Cardiac muscle cell (in vitro differentiated cells and primary cell): ENCODE measurements at places on chromosomes 12 and 14.

DNA sequence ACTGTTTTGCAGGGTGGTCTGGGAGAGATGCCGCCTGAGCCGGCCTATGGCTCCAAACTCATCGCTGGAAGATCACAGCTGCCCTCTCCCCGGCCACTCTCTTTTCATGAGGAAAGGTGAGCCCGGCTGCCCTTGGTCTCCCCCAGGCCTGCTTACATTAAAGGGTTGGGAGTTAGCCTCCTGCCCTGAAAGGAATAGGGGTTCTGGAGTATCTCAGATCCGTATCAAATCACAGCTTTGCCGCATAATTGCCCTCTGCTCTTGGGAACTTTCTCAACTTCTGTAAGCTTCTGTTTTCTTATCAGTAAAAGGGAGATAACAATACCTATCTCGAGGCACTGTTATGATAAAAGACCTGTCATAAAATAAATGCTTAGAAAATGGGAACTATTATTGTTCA lies 17.6 kb downstream of the PHLDA1 start:
- peak; percentile 29 for DNase-seq

DNA sequence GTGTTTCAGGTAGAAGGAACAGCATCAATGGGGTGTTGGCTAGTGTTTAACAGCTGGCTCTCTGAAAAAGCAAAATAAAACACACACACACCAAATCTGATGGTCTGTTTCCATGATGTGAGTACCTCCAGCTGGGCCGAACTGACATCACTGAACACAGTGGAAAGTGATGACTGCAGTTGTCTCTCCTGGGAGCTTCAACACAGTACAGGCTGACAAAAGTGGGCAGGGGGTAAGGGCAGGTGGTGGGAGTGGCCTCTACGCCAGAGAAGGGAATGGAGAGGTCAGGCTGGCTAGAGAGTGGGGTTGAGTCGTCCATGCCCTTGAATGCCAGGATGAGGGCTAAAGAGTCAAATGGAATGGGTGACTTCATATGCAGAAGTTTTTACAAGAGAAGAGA lies 8.0 kb upstream of the HNF1A start:
- DNase-seq = no peak

- DNase-seq = no peak
Observed at GRCh38 chr12:101968770-101969169, 91.4 kb downstream of the DRAM1 start.

DNA sequence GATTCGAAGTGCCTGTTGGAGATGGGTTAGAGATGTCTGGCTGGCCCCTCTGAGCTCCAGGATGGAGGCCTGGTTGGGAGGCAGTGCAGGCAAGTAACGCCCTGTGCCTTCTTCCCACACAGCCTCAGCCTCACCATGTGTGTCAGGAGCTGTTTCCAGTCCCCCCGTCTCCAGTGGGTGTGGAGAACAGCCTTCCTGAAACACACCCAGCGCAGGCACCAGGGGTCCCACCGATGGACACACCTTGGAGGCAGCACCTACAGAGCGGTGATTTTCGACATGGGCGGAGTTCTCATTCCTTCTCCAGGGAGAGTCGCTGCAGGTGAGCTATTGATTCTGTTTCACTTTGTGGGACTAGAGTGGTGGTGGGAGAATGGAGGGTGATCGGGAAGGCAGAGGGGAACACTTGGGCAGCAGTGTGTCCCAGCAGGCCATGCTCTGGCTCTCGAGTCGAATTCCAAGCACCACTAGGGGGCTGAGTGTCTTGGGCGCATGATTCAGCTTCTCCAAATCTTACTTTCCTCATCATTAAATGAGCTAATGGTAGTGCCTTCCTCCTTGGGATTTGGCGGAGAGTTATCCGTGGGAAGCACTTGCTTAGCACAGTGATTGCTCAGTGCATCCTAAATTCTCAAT lies 6.8 kb downstream of the ACAD10 start:
- peak; percentile 13 for DNase-seq

GRCh38 chr14:79702197-79702596 lies 509.1 kb downstream of the DIO2 start:
- no peak for DNase-seq

- DNase-seq = peak; percentile 66
Observed at GRCh38 chr12:49188201-49188915, 522 bp downstream of the TUBA1A start.

- DNase-seq = no peak
Observed at GRCh38 chr12:58159941-58160340, 218.6 kb downstream of the ATP23 start.

DNA sequence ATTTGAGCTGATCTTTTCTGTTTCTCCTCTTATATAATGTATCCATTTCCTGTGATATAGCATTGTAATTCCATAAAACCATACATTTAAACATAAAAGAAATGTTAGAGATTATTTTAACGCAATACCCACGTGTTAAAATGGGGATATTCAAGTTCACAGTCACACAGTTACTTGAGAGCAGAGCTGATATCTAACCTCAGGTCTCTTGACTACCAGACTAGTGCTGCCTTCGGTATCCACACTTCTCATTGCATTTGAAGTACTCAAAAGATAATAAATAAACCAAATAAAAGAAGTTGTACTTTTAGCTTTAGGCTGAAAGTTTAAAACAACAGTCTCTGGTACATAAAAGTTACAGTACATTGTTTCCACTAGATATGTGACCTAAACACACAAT lies 2.9 kb downstream of the CLECL1 start:
- no peak for DNase-seq

GRCh38 chr12:52884526-52885293 lies 20.2 kb downstream of the KRT8 start:
- DNase-seq = peak; percentile 69

DNA sequence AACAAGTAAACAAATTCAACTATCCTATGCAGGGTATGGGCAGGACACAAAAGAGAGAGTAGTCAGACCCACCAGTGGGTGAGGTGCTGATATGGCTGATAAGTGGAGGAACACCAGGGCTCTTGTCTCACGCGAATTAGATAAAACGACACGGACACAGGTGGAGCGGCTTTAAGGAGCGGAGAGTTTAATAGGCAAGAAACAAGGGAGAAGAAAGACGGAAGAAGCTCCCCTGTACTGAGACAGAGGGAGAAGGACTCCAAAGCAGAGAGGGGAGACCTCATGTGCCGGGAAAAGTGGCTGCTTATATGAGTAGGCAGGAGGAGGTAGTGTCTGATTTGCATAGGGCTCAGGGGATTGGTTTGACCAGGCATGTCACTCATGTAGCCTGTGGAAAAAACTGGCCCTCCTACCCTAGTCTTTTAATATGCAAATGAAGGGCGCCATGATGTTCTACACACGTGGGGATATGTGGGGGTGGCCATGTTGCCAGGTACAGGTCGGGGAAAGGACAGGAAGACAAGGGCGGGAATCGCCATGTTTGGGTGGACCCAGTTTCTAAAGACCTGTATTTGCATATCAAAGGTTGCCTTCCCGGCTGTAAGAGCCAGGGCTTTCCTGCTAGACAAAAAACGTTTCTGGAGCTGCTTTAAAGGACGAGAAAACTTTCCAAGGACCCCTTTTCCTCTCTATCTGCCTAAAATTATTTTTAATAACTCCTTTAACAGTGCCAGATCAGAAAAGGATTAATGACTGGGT lies 28.8 kb downstream of the RPGRIP1 start:
- peak; percentile 93 for DNase-seq

GRCh38 chr12:130634866-130635265 lies 81.2 kb downstream of the RIMBP2 start:
- DNase-seq = no peak

DNA sequence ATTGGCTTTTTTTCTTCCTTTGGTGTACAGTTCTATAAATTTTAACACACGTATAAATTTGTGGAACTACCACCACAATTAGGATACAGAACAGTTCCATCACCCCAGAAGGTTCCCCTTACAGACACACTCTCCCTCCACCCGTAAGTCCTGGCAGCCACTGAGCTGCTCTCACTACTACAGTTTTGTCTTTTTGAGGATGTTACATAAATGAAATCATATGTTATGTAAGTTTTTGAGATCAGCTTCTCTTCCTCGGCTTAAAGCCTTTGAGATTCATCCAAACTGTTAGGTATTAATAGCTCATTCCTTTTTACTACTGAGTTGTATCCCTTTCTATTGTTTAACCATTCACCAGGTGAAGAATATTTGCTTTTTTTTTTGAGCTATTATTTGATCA lies 74.3 kb upstream of the SLC24A4 start:
- no peak for DNase-seq

DNA sequence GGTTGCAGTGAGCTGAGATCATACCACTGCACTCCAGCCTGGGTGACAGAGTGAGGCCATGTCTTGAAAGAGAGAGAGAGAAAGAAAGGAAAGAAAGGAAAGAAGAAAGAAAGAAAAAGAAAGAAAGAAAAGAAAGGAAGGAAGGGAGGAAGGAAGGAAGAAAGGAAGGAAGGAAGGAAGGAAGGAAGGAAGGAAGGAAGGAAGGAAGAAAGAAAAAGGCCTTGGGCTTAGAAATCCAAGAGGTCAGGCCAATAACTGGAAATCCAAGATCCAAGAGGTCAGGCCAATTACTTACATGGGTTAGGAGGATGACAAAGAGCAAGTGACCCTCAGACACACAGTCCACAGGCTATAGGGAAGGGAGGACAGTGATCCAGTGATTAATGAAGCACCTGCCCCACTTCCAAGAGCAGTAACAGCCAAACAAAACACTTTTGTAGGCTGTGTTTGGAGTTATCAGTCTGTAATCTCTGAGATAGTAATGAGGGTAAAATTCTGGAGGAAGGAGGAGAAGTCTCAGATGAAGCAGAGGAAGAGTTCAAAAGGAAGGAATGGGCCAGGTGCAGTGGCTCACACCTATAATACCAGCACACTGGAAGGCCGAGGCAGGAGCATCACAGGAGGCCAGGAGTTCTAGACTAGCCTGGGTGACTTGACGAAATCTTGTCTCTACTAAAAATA lies 32.2 kb upstream of the SPTLC2 start:
- no peak for DNase-seq

- DNase-seq = no peak
Observed at GRCh38 chr14:89469210-89470198, 52.5 kb upstream of the FOXN3 start.

DNA sequence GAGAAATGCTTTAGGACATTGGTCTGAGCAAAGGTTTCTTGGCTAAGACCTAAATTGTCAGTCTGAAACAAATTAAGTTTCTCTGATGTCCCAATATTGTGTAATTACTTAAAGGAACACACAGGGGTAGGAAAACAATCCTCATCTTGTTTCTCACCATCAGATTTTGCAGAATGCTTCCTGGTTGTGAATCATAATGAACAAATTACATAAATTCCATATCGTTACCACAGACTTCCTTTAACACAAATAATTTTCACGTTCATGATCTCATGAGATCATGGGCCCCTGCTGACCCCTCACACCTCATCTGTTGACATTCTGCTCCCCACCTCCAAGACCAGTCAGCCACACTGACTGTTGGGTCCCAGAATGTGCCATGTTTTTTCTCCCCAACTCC lies 194.1 kb downstream of the MON2 start:
- DNase-seq = no peak

DNA sequence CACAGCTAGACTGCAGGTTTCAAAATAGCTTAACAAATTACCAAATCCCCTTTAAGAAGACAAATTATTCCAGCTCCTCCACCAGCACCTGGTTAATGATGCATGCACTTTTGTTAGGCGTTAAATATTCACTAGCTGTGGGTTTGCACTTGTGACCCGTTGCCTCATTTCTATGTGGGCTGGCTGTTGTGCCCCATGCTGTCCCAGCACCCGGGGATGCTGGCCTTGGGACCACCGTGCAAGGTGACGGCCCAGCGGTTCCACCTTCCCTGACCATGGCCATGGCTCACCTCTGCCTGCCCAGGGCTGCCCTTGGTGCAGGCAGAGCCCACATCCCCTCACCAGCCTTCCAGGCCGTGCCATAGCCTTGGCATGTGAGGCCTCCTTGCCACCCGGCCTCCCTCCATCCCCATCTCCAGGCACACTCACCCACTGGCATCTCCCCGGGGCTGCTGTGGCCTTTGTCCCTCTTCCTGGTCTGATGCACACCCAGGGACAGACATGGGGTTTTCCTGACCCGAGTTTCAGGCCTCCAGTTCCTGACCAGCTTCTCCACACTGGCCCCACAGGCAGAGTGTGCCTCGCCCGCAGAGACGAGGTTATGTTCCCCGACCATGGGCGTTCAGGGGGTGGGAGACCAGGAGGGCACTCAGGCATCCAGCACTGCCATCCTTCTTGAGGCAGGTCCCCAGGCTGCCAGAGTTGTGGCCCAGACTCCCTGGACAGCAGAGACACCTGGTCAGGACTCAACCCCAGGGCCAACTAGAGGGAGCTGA lies 20.3 kb upstream of the C14orf180 start:
- no peak for DNase-seq

- peak; percentile 86 for DNase-seq
Observed at GRCh38 chr12:26150736-26151450, 26.1 kb upstream of the BHLHE41 start.

DNA sequence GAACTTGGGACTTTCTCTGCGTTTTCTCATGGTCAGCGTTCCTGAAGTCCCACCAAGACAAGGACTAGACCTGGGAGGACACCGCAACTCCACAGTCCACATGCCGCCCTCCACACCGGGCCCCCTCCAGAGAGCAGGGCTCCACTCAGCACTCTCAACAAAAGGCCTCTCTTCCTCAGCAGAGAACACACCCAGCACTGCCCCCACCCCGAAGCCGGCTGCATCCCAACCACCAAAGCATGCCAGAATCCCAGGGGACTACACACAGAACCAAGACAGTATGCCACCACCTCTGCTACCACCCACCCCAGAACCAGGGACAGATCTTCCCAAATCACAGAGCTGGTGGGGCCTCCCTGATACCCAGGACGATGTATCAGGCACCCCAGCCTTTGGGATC lies 88.3 kb downstream of the BCL11B start:
- DNase-seq = no peak

GRCh38 chr12:13817131-13817530 lies 164.3 kb downstream of the GRIN2B start:
- DNase-seq = peak; percentile 2

DNA sequence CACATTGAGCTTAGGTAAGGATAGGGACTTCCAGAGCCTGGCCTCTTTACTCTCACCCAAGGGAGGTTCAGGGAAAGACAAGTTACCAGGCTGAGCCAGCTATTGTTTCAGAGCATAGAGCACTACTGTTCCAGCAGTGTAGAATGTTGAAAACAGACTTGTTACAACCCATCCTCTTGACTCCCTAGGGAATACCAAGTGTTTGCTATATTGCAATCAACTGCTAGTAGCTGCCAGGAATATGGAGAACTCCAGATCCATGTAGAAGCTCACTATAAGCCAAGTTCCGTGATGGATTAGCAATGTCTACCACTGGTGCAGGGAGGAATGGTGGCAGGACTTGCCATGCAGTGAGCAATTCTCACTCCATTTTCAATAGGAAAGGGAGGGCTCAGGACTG lies 199.8 kb upstream of the RBM19 start:
- DNase-seq = peak; percentile 18

- DNase-seq = no peak
Observed at GRCh38 chr12:72390146-72390545, 118.0 kb downstream of the TRHDE start.
